Peyer's patch (tissue), 4 donors: ENCODE measurements at places on chromosomes 7 and 10. TPM values are rescaled to one million over a fixed set of nuclear protein-coding genes. Genes with fewer than 3 reads are reported as not detected.

GRCh38 chr7:148954766-148955165 lies 70.7 kb upstream of the EZH2 start:
- no peak for DNase-seq

- no peak for DNase-seq
Observed at GRCh38 chr7:43136064-43136463, 23.6 kb downstream of the HECW1 start.

GRCh38 chr7:121570365-121570764 lies 174.3 kb upstream of the FAM3C start:
- no peak for DNase-seq

GRCh38 chr7:108210796-108211195 lies 80.6 kb upstream of the LAMB4 start:
- DNase-seq: no peak

GRCh38 chr10:73850863-73851461 lies 23.4 kb downstream of the CAMK2G start:
- no peak for DNase-seq

DNA sequence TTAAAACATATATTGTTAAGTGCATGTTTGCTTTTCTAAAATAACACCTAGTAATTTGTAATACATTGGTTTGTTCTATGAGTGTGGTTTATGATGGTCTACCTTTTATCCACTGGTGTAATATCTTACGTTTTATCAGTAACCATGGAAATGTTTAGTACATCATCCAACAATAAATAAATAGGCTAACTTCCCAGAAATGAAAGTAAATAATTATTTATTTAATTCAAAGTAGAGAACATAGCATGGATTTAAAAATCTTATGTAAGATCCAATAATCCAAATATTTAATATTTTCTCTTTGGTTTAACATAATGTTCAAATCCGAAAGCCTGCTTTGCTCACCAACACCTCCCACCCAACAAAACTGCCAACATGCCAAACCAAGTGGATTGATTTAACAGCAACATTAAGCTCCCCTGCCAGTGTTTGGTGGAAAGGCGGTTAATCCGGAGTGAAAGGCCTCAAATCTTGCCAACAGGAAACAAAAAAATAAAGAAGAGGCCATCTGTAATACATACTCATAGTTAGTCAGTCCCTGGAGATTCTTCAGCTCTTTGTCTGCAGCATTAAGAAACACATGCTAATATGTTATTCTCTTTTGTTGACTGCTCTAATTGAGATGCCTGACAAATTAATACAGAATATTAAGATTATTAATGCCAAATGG lies 897.8 kb downstream of the CNTNAP2 start:
- DNase-seq: no peak

DNA sequence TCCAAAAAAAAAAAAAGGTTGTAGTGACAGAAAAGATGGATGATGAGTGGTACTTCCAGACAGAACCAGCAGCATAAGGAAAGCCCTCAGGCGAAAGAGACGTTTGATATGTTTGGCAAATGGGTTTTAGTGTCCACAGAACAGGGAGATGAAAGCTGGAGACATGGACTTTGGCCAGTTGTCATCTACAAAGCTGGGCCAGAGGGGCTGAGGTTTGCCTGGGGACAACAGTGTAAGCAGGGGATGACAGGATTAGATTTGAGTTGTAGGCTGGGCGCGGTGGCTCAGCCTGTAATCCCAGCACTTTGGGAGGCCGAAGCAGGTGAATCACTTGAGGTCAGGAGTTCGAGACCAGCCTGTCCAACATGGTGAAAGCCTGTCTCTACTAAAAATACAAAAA lies 47.8 kb upstream of the ELN start:
- no peak for DNase-seq

DNA sequence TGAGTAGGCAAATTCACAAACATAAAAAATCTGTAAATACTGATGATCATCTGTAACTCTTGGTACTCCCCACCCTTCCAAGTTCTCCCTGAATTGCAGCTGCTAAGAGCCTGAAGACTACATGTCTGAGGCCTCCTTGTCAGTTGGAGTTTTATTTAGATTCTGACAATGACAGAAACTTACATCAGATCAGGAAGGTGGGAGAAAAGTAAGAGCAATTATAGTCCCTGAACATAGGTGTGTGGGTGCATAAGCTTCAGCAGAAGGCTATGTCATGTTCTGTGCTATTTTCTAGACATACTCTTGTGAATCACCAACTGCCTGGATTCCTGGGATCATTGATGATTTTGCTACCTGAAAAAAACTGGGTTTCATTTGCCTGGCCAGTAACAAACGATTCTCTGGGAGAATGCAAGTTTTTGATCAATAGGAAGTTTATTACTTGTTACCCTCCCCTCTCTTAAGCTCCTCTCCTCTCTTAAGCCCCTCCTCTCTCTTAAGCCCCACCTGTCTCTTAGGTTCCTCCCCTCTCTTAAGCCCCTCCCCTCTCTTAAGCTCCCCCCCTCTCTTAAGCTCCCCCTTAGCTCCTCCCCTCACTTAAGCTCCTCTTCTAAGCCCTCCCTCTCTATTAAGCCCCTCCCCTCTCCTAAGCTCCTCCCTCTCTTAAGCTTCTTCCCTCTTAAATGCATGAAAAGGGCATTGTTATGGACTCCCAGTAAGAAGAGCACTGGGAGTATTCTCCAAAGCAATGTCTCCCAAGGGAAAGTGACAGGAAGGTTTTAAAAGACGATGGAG lies 1183.4 kb upstream of the AUTS2 start:
- DNase-seq: no peak

GRCh38 chr10:127972751-127973357 lies 66.0 kb downstream of the PTPRE start:
- DNase-seq: no peak

DNA sequence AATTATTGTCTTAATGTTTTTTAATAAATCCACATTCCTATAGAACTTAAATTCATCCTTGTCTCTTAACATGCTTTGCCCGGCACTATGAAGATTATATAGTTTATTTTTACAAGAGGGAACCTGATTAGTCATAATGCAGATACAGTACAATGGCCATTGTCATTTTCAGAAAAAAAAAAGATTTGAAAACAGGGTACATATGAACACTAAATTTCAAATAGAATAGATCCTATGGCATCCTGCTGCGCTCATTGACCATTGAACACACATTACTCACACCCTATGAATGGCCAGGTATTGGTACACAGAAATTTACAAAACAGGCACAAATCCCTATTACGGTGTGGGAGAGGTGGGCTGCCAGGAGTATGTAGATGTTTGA lies 2.0 kb upstream of the KLF6 start:
- DNase-seq: no peak

GRCh38 chr7:129390314-129390713 lies 43.9 kb upstream of the STRIP2 start:
- no peak for DNase-seq

DNA sequence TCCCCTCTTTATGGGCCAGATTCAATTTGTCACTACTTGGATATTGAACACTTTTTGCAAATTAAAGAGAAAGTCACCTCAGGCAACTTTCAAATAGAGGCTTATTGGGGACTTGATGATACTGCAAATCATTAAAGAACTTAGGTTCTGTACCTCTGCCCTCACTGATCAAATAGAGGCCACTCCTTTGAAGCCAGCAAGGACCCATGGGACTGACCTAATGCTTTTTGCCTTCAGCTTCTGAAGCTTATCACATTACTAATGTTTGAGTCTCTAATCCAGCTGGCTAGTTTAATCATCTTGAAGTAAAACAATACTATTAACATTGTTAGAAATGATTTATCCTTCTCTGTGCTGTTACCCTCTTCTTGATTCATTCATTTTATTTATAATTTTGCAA lies 93.0 kb upstream of the ZNF800 start:
- no peak for DNase-seq

DNA sequence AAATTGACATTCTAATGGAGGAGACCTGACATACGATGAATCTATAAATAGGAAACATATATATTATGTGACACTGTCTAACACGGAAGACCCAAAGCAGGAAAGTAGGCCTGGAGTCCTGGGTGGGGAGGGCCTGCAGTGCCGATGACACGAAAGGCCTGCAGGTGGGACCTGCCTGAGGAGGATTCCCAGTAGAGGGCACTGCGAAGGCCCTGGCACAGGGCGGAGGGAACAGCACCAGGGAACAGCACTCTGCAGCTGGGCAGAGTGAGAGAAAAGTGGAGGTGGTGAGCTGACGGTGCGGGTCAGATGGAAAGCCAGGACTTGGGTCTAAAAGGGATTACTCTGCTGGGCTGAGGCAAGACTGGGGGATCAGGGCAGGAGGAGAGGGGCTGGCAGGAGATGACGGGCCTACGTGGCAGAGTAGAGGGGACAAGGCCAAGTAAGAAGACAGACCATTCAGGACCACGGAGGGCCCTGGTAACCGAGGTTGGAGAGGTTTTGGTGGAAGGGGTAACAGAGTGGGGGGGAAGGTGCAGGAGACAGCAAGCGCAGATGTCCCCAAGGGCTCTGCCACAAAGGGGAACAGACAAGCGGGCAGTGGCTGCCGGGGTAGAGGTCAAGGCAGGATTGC lies 8.1 kb downstream of the ZNF746 start:
- DNase-seq: no peak

DNA sequence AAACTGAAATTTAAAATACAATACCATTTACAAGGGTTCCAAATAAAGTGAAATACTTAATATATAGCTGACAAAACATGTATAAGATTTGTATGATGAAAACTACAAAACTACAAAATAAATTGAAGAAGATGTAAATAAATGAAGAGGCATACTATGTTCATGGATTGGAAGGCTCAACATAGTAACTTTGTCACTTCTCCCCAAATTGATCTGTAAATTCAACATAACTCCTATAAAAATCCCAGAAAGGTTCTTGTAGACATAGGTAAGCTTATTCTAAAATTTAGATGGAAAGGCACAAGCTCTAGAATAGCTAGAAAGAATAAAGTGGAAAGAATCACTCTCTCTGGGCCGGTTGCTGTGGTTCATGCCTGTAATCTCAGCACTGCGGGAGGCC lies 24.2 kb upstream of the NFKB2 start:
- DNase-seq: no peak

GRCh38 chr10:17880601-17881000 lies 71.1 kb upstream of the SLC39A12 start:
- DNase-seq: no peak

- DNase-seq: no peak
Observed at GRCh38 chr10:90193240-90193985, 492.0 kb downstream of the KIF20B start.

DNA sequence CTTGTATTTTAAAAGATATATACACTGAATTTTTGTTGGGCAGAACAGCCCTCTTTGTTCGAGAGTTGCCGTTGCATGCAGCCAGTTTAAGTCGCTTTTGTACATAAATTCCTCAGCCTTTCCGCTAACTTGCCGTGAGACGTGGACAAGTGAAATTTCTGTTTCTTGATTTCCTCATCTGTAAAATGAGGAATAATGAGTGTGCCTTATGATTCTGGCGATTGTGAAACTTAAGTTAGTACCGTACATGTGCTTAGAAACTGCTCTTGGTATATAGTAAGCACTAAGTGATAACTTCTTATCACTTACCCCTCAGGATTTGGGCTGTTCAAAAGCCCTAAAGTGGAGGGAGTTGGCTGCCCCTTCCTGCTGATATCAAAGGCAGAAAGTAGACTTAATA lies 1.4 kb downstream of the CCNJ start:
- DNase-seq: no peak

- DNase-seq: no peak
Observed at GRCh38 chr10:132306343-132306685, 1.4 kb downstream of the STK32C start.

GRCh38 chr10:80173466-80173865 lies 31.9 kb downstream of the ANXA11 start:
- DNase-seq: no peak

- DNase-seq: no peak
Observed at GRCh38 chr10:80421050-80421706, 12.8 kb downstream of the PRXL2A start.

DNA sequence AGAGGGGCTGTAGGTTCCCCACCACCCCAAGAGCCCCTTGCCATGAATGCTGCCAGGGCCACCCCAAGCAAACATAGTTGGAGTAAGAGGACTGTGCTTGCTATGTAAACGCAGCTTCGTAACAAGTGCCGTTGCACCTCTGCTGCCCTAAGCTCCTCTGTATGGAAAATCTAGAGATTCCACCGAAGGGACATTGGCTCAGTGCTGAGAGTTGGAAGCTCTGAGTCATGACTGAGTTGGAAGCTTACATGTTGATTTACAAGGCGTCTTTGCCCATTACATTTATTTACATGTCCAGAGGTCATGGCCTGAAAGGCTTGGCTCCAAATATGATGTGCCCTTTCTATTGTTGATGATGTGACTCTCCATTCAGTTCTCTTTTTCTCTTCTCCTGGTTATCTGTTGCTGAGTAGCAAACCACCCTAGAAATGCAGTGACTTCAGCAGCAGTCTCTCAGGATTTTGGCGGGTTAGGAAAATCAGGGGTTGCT lies 233.1 kb upstream of the TCF7L2 start:
- DNase-seq: no peak

GRCh38 chr10:28970231-28970630 lies 292.9 kb downstream of the BAMBI start:
- no peak for DNase-seq

GRCh38 chr10:21764466-21765189 lies 230.6 kb downstream of the MLLT10 start:
- no peak for DNase-seq

DNA sequence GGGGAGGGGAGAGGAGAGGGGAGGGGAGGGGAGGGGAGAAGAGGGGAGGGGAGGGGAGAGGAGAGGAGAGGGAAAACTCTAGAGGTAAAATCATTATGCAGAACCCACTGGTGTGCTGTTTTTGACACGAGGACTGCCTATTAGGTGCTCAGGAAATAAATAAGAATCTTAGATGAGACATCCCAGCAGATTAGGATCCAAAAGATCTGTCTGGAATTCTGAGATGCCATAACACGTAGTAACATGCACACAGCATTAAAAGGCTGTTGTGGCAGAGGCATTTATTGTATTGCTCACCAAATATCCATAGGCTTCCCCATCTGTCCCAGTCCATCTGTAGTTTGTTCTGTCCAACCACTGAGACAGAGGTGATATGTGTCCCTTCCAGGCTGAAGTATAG lies 40.8 kb upstream of the KMT2E start:
- no peak for DNase-seq

DNA sequence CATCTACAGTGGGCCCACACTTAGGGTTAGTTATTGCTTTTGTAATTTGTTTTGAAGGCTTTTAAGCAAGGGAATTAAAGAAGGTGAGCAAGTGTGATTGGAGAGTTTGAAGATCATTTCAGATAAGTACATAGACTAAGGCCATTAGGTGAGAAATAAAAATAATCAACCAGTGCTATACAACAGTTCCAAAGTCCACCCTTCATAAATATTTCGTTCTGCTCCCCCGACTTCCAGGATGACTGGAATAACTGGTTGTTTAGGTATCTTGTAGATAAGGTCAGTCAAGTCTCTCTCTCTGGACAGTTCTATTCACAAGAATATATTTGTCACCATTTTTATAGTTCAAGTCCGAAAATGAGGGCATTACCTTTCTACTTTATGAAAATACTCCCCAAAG lies 98.0 kb upstream of the MBL2 start:
- DNase-seq: no peak

GRCh38 chr10:73908853-73909539 lies 1.9 kb upstream of the PLAU start:
- peak; percentile 58 for DNase-seq

Gene CNPY1
- not detected for total RNA-seq

Gene SCIN
- 257 TPM for total RNA-seq

Gene AKAP9
- 193 TPM for total RNA-seq

Gene NKX1-2
- total RNA-seq: not detected

Gene PTF1A
- not detected for total RNA-seq

Gene SLC39A12
- not detected for total RNA-seq

Gene LRRC18
- total RNA-seq: not detected

Gene NME8
- total RNA-seq: not detected

Gene GIMAP8
- 4.1 TPM for total RNA-seq

Gene RPEL1
- total RNA-seq: not detected

Gene AKR1D1
- total RNA-seq: not detected

Gene ATRNL1
- 3.5 TPM for total RNA-seq

Gene MMRN2
- 2.8 TPM for total RNA-seq
